ENCODE measurements at places on chromosomes 7 and 10.
A peak's percentile ranks its signal among the peaks of the same experiment; 100 is the strongest.

DNA sequence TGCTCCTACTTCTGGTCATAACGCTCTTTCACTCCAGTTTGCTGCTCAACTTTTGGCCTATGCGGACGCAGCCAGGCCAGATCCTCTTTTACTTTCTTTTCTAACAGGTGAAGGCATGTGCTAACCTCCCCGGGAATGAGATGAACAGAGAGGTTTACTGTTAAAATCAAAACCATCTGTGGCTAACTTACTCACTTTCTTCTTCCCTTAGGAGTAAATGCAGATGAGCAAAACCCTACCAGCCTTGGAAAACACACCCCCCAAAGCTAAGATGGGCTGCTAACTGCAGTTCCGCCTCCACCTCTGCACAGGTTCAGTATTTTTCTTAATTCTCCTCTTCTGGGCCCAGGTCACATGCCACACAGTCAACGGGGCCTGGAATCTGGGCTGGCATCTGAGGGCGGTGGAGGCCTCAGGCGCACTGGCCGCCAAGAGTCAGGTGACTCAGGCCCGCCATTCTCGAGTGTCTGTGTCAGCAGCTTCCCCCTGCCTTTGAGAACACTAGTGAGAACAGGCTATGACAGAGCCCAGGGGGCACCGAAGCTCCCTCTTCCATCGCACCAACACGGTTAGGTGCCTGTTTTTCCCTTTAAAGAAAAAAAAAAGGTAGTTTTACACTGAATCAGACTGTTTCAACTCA, 11.1 kb downstream of the FAM53B start:
- no peak for DNase-seq

- DNase-seq, result no peak
Measured at GRCh38 chr10:47268696-47269095, 31.3 kb upstream of the GDF10 start.

DNA sequence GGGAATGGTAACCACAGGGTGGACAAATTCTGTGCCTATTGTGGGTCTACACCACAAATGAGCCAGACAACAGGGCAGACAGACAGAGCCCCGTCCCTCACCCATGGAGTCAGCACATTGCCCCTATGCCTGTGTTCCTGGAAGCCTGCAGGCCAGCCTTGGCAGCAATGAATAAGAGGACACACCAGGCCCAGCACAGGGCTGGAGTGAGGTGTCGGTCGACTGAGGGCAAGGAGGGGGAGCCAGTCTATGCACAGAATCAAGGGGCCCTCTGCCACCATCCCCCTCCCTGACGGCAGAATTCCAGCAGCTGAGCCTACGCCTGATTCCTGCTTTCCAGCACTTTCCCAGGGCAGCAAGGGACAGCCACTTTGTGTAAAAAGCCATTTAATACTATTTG, 98.2 kb downstream of the CALN1 start:
- DNase-seq, result no peak

DNA sequence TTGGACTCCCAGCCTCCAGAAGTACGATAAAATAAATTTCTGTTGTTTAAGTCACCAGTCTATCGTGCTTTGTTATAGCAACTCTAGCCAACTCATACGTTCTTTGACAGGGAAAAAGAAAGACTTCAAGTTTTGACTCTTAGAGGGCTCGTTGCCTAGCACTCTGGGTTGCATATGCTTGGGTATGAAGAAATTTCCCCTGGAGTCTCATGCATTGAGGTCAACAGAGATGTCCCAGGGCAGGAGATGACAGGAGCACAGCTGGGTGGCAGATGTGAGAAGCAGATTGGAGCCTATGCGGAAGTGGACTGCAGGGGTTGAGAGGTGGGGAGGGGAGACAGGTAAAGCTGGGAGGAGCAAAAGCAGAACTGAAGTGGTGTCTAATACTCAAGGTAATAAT, 63.3 kb upstream of the JAZF1 start:
- DNase-seq, result no peak

GRCh38 chr7:129827467-129827990, 125.2 kb downstream of the UBE2H start:
- DNase-seq, result no peak

DNA sequence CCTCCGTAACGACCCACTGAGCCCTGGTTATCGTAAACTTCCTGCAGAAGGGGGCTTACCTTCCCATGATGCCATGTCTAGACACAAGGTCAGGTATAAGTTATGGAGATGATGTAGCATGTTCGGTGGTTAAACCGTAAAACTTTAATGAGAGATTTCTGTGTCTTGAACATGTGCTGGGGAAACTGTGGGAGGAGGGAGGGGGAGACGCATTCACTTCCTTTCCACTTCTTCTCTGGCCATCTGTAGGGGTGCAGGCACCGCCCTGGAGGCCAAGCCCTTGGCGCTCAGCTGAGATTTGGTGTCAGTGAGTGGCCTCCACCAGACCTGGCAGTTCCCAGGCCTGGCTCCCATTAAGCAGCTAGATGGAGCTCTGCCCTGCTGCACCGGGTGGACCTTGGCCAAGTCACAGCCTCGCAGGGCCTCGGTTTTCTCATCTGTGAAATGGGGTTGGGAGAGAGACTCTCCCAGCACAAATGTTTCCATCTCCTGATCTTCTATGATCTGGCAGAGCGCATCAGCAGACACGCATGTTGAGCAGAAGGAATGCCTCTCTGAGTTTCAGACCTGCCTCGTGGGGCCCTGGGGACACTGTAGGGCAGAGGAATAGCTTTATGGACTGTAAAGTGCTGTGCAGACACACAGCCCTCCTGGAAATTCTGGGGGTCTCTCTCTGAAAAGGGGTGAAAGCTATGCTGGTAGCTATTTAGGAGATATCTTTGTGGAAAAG, 106.0 kb downstream of the COL26A1 start:
- no peak for DNase-seq

DNA sequence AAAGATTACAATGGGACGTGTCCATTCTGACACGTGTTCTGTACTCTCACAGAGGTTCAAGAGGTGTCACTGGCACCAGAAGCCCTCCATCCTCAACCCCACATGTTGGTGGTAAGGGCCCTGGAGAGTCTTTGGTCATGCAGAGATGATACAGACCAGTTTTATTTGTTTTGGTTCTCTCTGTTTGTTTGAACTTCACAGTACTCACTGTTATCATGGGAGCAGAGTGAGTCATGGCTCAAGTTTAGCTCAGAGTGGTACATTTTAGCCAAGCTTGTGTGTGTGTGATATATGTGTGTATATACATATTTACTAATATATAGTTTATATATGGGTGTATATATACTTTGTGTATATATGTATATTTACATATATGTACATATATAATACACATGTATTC, 935.6 kb downstream of the GRID1 start:
- DNase-seq, result no peak

DNA sequence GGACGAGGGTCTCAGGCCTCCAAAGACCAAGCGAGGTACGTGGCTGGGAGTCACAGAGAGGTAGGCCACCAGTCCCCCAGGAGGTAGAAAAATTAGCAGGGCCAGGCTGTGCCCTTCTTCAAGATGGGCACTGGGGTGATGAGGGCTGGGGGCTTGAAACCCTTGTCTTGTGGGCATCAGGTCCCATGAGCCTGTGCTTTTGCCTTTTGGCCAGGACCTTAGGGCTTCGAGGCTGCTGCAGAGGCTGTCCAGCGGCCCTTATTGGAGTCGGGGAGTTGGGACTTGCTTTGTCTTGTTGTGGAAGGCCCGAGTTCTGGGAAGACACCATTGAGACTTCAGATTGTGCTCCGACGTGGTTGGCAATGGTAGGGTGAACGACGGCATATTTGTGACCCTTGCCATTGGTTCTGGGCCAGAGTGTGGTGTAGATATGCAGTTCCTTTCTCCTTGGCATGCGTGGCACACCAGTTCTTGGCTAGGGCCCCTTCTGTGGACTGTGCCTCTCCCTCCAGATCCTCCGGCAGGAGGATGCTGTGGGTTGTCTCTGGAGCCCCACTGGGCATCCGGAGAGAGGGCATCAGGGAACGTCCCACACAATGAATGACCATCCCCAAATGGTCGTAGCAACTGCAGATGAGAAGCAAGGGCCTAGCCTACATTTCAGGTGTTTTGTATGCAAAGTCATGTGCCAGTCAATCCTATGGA, 931 bp downstream of the SH2D4B start:
- no peak for DNase-seq

DNA sequence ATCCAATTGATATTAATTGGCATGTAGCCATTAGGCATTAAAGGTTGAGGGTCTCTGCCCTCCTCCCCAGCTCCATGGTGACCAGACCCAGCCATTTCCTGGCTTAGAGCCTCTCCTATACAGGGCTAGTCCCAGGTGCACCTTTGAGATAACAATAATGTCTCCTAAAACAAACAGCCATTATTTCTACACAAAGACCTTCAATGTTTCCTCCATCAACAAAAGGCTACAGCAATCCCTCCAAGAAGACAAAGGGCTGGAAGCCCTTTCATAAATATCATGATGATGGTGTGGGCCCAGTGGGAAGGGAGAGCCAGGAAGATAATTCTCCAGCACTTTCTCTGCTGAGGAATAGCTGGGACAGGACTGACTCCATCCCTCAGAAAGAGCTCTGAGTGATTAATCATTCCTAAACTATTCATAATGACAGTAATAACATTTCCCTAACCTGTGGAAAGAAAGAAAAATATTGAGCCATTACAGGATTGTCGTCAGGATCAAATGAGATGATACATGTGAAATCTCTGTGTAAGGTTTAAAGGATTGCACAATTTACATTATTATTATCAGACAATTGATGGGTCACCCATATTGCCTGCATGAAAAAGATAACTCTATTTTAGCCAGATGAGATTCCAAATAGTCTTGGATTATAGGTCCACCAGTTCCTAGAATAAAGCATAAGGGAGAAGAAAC, 10.2 kb downstream of the PKD2L1 start:
- peak; percentile 81 for DNase-seq

- DNase-seq, result no peak
Measured at GRCh38 chr10:13690281-13690825, 103.6 kb downstream of the PRPF18 start.

GRCh38 chr10:121183236-121183635, 332.1 kb downstream of the WDR11 start:
- DNase-seq, result no peak

DNA sequence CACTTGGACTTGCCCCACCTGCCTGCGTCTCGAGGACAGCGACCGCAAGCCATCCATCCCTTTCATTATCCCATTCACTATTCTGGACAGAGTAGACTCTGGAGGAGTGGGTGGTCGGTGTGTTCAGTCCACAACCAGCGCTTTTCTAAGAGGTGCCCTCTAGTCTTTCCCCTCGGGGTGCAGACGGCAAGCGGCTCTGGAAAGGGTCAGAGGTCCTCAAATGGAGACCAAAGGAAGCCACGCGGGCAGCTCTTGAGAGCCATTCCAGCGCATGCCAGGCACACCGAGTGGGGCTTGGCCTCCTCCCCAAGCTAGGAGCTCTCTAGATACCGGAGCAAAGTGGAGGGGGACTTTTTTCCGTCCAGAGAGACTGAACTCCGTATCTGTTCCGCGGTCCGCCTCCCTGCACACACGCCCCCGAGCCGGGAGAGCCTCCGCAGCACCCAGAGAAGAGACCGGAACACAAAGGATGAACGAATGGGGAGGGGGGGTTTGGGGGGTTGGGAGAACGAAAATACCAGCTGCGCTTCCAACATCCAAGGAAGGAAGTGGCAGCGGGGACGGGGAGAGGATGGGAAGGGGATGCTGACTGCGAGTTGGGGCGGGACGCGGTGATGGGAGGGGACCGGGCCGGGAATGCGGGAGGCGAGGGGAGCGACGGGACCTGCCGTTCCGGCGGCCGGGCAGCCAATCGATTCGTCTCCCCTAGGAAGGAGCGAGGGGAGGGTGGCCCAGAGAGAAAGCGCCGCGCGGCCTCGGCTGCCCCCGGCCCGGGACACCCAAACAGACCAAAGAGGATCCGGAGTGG, 515 bp downstream of the GSDME start:
- peak; percentile 7 for DNase-seq

- no peak for DNase-seq
Measured at GRCh38 chr7:83842894-83843293, 194.0 kb upstream of the SEMA3E start.

- DNase-seq, result no peak
Measured at GRCh38 chr10:91537614-91538383, 95.1 kb downstream of the PPP1R3C start.

DNA sequence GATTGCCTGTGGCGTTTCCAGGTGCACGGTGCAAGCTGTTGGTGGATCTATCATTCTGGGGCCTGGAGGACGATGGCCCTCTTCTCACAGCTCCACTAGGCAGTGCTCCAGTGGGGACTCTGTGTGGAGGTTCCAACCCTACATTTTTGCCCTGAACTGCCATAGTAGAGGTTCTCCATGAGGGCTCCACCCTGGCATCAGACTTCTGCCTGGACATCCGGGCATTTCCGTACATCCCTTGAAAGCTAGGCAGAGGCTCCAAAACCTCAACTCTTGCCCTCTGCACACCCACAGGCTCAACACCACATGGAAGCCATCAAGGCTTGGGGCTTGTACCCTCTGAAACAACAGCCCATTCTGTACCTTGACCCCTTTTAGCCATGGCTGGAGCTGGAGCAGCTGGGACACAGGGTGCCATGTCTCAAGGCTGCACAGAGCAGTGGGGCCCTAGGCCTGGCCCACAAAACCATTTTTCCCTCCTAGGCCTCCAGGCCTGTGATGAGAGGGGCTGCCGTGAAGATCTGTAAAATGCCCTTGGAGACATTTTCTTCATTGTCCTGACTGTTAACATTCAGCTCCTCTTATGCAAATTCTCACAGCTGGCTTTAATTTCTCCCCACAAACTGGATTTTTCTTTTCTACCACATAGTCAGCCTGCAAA, 10.0 kb upstream of the FGL2 start:
- no peak for DNase-seq

- DNase-seq, result no peak
Measured at GRCh38 chr7:86748843-86749719, 105.4 kb downstream of the GRM3 start.

DNA sequence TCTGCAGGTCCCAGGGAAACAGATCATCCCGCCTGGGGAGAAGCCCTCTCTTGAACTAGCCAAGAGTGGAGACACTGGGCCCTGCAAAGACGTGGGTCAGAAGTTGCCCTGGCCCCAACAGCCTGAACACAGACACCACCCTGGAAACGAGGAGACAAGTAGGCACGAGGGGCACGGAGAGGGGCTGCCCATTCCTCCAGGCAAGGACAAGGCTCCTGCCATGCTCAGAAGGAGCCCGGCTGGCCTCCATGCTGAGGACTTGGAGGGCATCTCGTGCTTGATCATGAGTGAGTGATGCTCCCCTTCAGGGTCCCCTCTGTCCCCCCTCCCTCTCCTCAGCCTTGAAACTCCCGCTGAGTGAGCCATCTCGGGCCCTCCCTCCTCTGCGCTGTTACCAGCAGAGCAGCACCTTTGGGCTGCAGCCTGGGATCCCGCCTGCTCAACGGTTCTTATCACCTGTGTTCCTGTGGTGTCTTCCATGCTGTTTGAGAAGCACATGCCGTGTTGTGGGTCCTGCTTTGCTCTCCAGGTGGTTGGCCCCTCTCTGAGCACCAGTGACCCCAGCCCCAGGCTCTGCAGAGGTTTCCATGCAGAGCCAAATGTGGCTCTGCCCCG, 544.3 kb downstream of the TCERG1L start:
- DNase-seq, result no peak

DNA sequence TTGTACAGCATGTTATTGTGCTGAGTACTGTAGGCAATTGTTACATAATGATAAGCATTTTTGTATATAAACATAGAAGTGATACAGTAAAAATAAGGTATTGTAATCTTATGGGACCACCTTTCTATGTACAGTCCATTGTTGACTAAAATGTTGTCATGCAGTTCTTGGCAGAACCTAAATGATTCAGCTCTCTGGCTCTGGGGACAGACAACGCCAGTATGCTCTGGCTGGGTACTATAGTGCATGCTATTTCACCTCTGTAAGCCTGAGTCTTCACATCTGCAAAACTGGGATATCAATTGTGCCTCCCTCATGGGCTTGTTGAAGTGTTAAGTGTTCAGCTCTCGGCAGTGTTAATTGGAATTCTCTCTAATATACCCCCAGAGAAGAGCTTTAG, 674.3 kb downstream of the INHBA start:
- DNase-seq, result no peak
